NCI-H146 (cell line): ENCODE measurements at places on chromosomes 1 and 21.

GRCh38 chr1:184639205-184639604, 115.5 kb downstream of the EDEM3 start:
- no peak for DNase-seq

GRCh38 chr1:117671781-117672501, 66.1 kb downstream of the TENT5C start:
- peak; percentile 79 for DNase-seq

GRCh38 chr1:113027007-113027406, 46.0 kb upstream of the LRIG2 start:
- DNase-seq: peak; percentile 10

- DNase-seq: no peak
Measured at GRCh38 chr1:67226688-67227087, 60.4 kb downstream of the IL23R start.

- DNase-seq: peak; percentile 65
Measured at GRCh38 chr1:75615613-75616435, 4.9 kb upstream of the SLC44A5 start.

GRCh38 chr21:29371464-29371863, 72.7 kb downstream of the BACH1 start:
- no peak for DNase-seq

GRCh38 chr1:39632682-39633417, 6.6 kb downstream of the HEYL start:
- DNase-seq: peak; percentile 51

- DNase-seq: no peak
Measured at GRCh38 chr1:84836145-84836544, 56.9 kb downstream of the LPAR3 start.

- no peak for DNase-seq
Measured at GRCh38 chr1:114468710-114469468, 42.1 kb downstream of the TRIM33 start.

DNA sequence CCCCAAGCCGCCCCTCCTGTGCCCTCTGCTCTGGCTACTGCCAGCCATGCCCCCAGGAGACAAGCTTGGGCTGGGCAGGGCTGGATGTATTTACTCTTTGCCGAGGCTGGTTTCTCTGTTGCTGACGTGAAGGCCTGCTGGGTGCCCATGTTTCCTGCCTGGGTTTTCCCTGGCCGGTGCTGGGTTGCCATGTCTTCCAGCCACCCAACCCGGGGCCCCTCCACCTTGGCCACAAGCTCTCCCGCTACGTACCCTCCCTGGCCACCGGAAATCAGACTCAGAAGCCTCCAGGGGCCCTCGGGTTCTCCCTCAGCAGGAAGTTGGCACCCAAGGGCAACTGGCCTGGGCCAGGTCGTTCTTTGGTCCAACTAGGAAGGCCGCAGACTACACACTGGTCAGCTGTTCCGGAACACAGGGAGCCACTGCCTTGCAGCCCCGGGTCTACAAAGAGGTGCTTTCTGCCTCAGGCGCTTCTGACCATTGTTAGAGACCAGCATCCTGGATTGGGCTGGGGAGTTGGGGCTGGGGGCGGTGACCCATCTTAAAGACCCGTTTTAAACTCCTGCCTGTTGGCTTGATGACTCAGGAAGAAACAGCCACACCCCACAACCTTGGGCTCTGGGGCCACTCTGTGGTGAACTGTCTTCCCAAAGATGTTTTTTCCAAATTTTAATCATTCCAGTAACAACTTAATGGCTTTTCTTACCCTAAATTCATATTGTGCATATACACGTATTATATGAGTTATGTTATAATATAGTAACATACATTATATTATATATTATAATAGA, 71.2 kb upstream of the RUNX3 start:
- no peak for DNase-seq

- DNase-seq: no peak
Measured at GRCh38 chr1:113928187-113928930, 765 bp upstream of the HIPK1 start.

- DNase-seq: no peak
Measured at GRCh38 chr1:23895082-23895481, 18.1 kb downstream of the CNR2 start.
